ENCODE measurements at places on chromosomes 1 and 21.

- DNase-seq: no peak
Measured at GRCh38 chr21:43719748-43720538, 1.0 kb downstream of the PDXK start.

- no peak for DNase-seq
Measured at GRCh38 chr1:117142200-117142599, 20.7 kb upstream of the TRIM45 start.

DNA sequence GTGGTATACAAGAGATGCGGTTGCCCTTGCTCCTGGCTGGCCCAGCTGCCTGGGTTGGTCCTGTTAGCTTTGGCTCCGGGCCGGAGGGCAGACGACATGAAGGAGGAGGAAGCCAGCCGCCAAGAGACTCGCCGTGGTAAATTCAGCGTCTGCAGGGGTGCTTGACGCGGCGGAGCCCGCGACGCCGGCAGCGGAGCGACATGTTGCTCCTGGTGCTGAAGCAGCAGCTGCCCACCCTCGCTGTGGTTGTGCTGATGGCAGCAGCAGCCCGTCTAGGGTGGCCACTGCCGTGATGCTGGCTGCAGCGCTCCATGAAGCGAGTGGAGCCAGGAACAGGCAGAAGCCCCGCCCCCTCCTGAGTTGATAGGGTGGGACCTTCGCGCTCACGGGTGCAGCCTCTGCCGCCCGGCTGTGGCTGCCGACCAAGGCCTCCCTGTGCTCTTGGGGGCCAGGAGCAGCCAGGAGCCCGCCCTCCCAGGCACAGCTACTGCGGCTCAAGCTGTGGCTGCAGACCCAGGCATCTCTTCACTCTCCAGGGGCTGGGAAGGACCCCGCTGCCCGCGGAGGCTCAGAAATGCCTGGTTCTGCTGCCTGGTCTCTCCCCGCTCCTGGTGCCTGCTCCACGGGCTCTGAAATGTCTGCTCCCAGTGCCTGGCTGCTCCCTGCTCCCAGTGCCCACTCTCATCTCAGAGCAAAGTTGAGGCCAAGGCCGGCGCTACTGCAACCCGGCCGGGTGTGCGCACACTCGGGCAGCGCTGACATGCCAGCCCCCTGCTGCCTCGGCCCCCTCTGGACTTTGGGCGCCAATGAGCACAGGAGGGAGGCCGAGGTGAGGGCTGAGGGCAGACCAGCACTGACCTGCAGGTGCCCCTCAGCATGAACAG is 4.4 kb upstream of the ZNF692 start:
- DNase-seq: peak; percentile 54

DNA sequence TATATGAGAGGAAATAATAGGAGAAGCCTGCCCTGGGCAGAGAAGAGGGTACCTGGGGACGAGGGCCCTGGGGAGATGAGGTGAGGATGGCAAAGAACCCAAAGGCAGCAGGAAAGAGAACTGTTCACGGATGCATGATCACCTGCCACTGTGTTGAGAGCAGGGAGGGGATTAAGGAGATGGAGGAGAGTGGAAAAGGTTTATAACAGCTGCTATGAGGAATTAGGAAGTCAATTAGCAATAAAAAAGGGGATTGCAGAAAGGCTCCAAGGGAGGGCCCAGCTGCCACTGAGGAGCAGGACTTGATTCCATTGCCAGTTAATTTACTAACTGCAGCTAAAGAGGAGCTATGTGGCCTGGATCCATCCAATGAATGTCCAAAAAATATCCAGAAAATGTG is 61.1 kb downstream of the GFI1 start:
- DNase-seq: no peak

GRCh38 chr1:38045401-38046332 is 926 bp downstream of the POU3F1 start:
- peak; percentile 95 for DNase-seq

- no peak for DNase-seq
Measured at GRCh38 chr1:30609999-30610345, 113.4 kb downstream of the MATN1 start.

DNA sequence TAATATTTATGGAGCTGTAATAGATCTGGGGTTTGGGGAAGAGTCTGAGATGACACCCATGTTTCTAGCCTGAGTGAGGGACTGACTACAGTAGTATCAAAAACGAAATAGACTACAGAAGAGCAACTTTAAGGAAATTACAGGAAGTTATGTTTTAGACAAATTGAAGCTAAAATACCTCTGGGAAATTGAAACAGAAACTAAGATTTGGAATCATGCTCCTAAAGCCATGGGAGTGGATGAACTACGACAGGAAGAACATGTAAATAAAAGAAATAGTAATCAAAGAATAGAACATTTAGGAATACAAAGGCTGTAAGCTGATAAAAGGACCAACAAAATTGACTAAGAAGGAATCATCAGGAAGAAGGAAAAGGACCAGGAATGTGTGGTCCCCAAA is 68.9 kb downstream of the KIAA0319L start:
- no peak for DNase-seq

GRCh38 chr1:247429496-247429895 is 13.5 kb downstream of the NLRP3 start:
- no peak for DNase-seq

GRCh38 chr1:107877092-107877491 is 87.9 kb downstream of the VAV3 start:
- DNase-seq: peak; percentile 12

DNA sequence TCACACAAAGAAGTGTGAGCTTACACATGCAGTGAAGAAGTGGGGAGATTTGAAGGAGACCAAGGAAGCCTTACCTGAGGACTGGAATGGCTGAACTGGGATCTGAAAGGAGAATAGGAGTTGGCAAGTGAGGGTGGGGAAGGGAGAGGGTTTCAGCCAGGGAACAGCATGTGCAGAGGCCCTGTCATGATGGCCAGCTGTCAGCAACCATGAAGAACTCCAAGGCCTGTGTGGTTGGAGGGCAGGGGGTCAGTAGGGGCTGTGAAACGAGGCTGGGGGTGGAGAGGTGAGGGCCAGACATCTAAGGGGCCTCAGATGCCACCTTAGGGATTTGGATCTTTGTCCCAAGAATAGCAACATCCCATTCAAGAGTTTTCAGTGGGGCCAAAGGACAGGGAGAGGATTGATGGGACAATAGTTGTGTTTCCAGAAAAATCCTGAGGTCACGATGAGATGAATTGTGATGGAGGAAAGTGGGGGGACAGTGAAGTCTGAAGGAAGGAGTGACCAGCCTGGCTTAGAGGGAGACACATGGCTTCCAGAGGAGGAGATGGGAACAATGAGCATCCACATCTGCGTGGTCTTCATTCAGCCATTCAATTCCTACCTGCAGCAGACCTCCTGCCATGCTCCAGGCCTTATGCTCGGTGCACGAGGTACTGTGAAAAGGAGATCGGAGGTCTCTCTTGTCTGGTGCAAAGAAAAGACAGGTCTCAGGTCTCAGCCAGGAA is 187.6 kb downstream of the MATN1 start:
- no peak for DNase-seq

DNA sequence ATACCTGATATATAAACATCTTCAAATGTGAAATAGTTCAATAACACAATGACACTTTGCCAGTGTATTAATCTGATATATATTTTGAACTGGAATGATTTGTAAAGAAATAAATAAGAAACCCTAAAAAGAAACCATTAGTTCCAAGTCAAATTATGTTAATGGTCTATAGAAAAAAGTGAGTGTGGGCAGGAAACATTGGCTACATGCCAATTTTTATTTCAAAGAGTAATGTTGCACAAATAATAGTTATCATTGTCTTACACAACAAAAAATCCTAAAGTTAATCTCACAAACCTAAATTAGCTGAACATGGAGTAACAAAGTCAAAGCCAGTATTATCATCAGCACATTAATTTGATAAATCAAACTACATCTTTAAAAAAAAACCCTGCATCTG is 37.9 kb upstream of the BATF3 start:
- no peak for DNase-seq

GRCh38 chr21:44869781-44870747 is 3.4 kb downstream of the PTTG1IP start:
- no peak for DNase-seq

- DNase-seq: no peak
Measured at GRCh38 chr1:206782448-206782847, 10.2 kb upstream of the IL10 start.
